Activated T-helper 1 cell treated with anti-CD3 and anti-CD28 coated beads, Interleukin-12 subunit alpha, Interleukin-12 subunit beta, Interleukin-2, Interleukin-4 antibody, amounts not matched to agents 30 ng/mL and 10 ng/mL and 1 ng/mL, durations not matched to agents 14 hours and 24 hours and 36 hours (primary cell): ENCODE measurements at places on chromosomes 6 and 20. TPM values are rescaled to one million over a fixed set of nuclear protein-coding genes. Genes with fewer than 3 reads are reported as not detected.

DNA sequence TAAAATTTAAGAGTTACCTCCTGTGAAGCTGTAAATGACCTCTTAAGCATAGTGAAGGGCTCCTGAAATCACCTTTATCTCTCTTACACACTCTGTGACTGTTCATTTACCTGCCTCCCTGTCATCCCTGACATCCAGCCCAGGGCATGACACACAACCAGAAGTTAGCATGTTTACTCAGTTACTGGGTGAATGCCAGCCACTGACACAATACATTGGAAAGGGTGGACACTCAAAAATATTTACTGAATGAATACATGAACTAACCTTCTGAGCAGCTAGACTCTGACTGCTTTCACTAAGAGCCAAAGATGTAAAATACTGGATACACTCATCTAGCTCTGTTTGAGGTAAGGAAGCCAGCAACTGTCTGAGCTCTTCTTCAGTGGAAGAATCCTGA lies 25.3 kb downstream of the SERAC1 start:
- DNase-seq: no peak

DNA sequence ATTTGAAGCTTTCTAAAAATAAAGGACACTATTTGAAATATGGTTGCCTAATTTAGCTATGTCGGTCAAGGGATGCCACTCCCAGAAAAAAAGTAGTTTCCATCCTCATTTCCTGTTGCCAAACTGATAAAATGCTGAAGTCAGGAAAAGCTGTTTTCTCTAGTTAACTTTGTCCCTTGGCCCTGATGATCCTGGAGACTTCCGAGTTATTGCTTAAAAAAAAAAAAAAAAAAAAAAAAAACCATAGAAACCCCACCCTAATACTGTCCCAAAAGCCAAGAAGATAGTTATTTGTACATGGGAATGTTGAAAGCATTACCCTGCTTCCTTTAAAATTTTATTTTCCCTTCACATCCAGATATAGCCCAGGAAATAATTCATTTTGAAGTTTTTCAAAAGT lies 236.7 kb downstream of the SOD2 start:
- no peak for DNase-seq

DNA sequence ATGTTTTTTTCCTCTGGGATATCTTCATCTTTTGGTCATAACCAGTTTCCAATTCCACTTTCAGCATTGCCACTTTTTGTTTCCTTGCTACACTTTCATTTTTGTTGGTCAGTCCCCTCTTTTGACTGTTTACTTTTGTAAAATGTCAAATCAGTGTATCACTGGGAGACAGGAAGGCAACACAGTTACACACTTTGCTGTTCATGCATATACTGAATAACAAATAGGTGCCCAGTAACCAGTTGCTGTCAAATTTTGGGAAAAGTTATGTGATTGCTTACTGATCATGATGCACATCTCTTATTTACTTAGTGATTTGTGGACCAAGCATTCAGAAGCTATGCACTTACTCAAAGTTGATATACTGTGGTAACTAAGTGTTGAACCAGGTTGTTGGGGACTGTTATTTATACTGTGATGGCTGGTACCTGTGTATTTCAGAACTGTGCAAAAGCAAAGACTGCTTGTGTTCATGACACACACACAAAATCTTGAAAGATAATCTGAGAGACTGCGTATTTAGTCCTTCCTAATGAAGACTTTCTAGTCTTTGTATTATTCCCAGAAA lies 41.0 kb downstream of the ZNF292 start:
- DNase-seq: no peak

- no peak for DNase-seq
Measured at GRCh38 chr6:14348389-14348788, 230.8 kb downstream of the CD83 start.

- DNase-seq: peak; percentile 62
Measured at GRCh38 chr6:112027942-112028674, 25.8 kb upstream of the CCN6 start.

The ULBP3 gene
- total RNA-seq: 0.56 TPM in 1 of 2 replicates, not detected in the other
